ENCODE measurements at places on chromosomes 7 and 10.

GRCh38 chr10:61845196-61845949 lies 56.1 kb upstream of the ARID5B start:
- no peak for DNase-seq

- DNase-seq: no peak
These were observed 126.1 kb downstream of the ELAPOR2 start for GRCh38 chr7:86933295-86933845.

- DNase-seq: no peak
These were observed 62.9 kb downstream of the STK17A start for GRCh38 chr7:43645699-43646226.

DNA sequence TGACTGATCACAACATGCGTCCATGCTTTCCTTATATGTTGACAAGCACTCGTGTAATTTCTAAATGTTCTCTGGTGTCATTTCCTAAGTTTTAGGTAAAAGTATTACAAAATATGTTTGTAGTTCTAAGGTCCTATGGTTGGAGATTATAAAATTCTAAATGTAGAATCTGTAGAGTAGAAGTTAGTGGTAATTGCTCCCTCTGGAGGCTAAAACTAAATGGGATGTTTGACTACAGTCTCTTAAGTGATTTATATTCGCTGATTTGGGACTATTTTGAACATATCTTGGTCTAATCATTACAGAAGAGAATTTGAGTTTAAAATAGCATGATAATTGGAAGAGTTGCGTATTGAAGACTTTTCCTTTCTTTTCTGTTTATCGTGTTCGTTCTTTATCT lies 74.1 kb downstream of the ZMYND11 start:
- DNase-seq: peak; percentile 37

DNA sequence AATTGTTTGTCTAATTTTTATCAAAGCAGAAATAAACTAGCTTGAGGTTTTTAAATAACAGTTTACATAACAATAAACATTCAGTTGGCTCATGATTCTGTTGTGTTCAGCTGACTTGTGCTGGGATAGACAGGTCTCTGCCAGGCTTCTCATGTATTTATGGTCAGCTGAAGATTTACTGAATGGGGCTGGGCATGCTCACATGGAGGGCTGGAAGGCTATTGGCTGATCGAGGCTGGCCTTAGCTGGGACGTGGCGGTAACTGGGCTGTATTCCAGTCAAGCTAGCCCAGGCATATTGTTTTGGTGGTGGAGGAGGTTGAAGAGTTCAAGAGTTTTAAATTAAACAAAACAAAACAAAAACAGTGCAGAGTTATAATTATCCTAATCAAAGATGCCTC lies 251.0 kb upstream of the MTPN start:
- peak; percentile 0 for DNase-seq

DNA sequence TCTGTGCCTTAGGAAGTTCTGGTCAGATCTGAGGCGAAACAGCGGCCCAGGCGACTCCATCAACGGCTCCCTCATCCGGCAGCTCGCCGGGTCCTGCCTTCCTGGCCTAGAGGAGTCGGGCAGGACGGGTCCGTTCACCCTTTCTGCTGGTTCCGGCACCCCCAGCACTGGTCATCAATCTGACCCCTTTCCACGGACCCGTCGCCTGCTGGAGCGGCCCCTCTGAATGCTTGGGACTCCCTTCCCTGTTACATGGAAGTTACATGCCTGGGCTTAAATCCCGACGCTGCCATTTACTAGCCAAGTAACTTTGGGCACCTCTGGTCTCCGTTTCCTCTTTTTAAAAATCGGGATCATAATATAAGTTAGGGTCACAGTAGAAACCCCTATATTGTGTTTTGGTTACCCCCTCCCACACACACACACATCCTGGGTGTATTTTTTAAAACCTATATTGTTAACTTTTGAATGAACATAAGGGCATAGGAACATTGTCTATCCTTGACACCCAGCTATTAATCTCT lies 607 bp upstream of the GGCT start:
- DNase-seq: no peak

DNA sequence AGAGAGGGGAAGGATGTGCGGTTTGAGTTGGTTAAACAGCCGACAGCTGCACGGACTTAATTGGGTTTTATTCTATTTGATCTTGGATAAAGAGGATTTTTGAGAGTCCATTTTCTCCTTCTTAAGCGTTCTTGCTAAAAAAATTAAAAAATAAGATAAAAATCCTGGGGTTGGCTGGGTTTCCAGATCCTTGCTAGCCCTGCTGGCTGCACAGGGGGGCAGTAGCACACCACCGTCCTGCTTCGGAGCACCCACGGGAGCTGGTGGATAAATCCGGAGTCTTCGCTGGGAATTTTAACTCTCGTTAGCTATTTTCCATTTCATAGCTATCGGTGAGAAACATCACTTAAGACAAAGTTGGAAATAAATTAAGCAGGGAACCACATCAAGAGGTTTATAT lies 792.0 kb downstream of the TYW1 start:
- no peak for DNase-seq

- peak; percentile 53 for DNase-seq
These were observed 102.7 kb upstream of the FAM13C start for GRCh38 chr10:59465088-59465487.

DNA sequence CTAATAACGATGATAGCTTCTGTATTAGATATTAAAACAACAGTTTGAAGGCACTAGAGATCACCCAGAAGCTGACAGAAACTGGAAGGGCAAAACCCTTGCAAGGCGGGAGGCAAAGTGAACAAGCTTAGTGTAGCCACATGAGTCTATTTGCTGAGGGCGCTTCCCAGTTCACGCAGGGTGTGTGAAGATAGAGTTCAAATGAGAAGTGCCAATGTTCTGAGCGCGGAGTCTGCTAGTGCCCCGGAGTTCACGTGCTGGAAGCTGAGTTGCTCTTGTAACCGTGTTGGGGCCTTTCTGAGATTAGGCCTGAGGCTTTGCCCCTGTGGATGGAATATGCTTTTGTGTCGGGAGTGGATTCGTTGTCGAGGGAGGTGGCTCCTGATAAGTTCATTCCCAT lies 16.6 kb upstream of the GTPBP4 start:
- DNase-seq: no peak

All from IMR-90 (cell line).